A549 treated with CORT108297 at 1 μM for 4 hours (cell line): ENCODE measurements at places on chromosomes 11 and 22. TPM values are rescaled to one million over a fixed set of nuclear protein-coding genes. Genes with fewer than 3 reads are reported as not detected.

ZP1 gene
- total RNA-seq, result 0.09 to 0.19 TPM (median 0.12 TPM) in 5 replicates

JAML gene
- not detected in 5 replicates for total RNA-seq

RFPL1 gene
- total RNA-seq, result not detected in 5 replicates

AQP11 gene
- 2.1 to 2.8 TPM (median 2.6 TPM) in 5 replicates for total RNA-seq

OR51E2 gene
- not detected in 5 replicates for total RNA-seq

DDX10 gene
- total RNA-seq, result 53.3 to 74.3 TPM (median 54.6 TPM) in 5 replicates

SLC22A25 gene
- total RNA-seq, result not detected in 5 replicates

C11orf86 gene
- total RNA-seq, result 38.8 to 74.1 TPM (median 60.3 TPM) in 5 replicates

PHETA2 gene
- not detected in 5 replicates for total RNA-seq

HTR3B gene
- total RNA-seq, result not detected in 5 replicates

OR52N4 gene
- total RNA-seq, result not detected in 5 replicates
